ENCODE measurements at places on chromosomes 13 and 19. TPM values are rescaled to one million over a fixed set of nuclear protein-coding genes. Genes with fewer than 3 reads are reported as not detected.
A peak's percentile ranks its signal among the peaks of the same experiment; 100 is the strongest.

GRCh38 chr19:4635754-4636116 lies 3.6 kb upstream of the TNFAIP8L1 start:
- H3K27me3 ChIP-seq, result no peaks in the 10 kb centered on the region
- no peak for DNase-seq
- no peak overlapping the region for H3K27ac ChIP-seq
- peaks cover 46% of the 10 kb centered on the region for H3K4me1 ChIP-seq
- peaks cover 6% of the 10 kb centered on the region for H3K36me3 ChIP-seq

DNA sequence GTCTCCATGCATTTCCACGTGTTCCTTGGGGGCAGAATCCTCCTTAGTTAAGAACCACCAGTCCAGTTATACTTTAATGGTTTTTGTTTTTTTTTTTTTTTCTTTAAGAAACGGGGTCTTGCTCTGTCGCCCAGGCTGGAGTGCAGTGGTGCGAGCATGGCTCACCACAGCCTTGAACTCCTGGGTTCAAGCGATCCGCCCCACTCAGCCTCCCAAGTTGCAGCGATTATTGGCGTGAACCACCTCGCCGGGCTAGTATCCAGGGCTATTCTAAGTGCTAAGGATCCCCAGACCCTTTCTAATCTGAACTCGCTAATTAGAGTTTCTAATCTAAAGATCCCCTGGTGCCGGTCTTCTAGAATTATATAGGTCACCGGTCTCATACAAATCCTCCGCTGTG lies 9.6 kb downstream of the ABHD8 start:
- DNase-seq, result no peak
- H3K36me3 ChIP-seq, result no peaks in the 10 kb centered on the region
- H3K27ac ChIP-seq, result no peak overlapping the region
- H3K4me3 ChIP-seq, result no peak overlapping the region

- no peaks in the 10 kb centered on the region for H3K36me3 ChIP-seq
- H3K4me3 ChIP-seq, result no peak overlapping the region
- H3K27me3 ChIP-seq, result peaks cover 4% of the 10 kb centered on the region
- no peak overlapping the region for H3K27ac ChIP-seq
These were observed 172.3 kb upstream of the TSC22D1 start for GRCh38 chr13:44748439-44748838.

The ZNF256 gene
- total RNA-seq, result 8.4 TPM

GRCh38 chr13:83449668-83450395 lies 432.4 kb downstream of the SLITRK1 start:
- no peak overlapping the region for H3K4me3 ChIP-seq
- no peaks in the 10 kb centered on the region for H3K27me3 ChIP-seq
- no peaks in the 10 kb centered on the region for H3K4me1 ChIP-seq
- H3K27ac ChIP-seq, result no peak overlapping the region
- DNase-seq, result no peak
- H3K36me3 ChIP-seq, result no peaks in the 10 kb centered on the region

DNA sequence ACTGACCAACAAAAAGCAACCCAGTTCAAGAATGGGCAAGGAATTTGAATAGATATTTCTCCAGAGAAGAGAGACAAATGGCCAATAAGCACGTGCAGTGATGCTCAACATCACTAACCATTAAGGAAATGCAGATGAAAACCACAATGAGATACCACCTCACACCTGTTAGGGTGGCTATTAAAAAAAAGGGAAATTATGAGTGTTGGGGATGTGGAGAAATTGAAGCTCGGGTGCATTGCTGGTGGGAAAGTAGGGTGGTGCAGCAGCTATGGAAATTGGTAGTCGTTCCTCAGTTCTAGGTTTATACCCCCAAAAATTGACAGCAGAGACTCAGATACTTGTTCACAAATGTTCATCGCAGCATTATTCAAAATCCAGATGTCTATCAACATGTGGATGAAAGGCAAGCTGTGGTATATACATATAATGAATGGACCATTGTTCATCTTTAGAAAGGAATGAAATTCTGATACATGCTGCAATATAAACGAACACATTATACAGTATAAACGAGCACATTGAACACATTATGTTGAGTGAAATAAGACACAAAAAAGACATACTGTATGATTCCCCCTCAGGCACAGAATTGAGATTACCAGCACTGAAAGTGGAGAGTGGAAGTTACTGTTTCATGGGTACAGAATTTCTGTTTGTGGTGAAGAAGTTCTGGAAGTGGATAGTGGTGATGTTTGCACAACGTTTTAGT lies 927 bp downstream of the CHAMP1 start:
- peak overlapping the region; percentile 86 for H3K4me3 ChIP-seq
- H3K27ac ChIP-seq, result peak overlapping the region; percentile 48
- H3K27me3 ChIP-seq, result no peaks in the 10 kb centered on the region
- DNase-seq, result no peak
- peaks cover 74% of the 10 kb centered on the region for H3K4me1 ChIP-seq

The CEACAM16 gene
- not detected for total RNA-seq

GRCh38 chr13:43306372-43306771 lies 283.0 kb downstream of the DNAJC15 start:
- H3K27ac ChIP-seq, result no peak overlapping the region
- peaks cover 19% of the 10 kb centered on the region for H3K27me3 ChIP-seq
- no peak overlapping the region for H3K4me3 ChIP-seq
- no peaks in the 10 kb centered on the region for H3K36me3 ChIP-seq
- DNase-seq, result no peak

- peaks cover 1% of the 10 kb centered on the region for H3K36me3 ChIP-seq
- peaks cover 17% of the 10 kb centered on the region for H3K4me1 ChIP-seq
- no peaks in the 10 kb centered on the region for H3K27me3 ChIP-seq
- H3K27ac ChIP-seq, result no peak overlapping the region
- no peak overlapping the region for H3K4me3 ChIP-seq
- no peak for DNase-seq
These were observed 53.8 kb downstream of the PARP4 start for GRCh38 chr13:24458736-24459135.

DNA sequence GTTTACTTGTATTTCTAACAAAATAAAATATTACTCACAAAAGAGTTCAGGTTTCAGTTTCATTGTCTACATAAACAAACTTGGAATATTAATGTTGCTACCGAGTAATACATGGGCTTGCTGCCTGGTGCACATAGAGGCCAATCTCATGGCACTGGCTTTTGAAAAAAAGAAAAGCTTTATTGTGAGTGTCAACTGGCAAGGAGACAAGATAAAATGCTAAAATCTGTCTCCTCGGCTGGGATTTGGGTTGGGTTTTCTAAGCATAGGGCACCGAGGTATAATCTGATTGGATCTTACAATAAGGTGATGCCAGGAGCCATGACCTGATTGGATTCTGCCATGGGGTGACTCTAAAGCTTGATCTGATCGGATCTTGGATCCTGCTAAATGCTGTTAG lies 1519.9 kb upstream of the MIR17HG start:
- no peaks in the 10 kb centered on the region for H3K27me3 ChIP-seq
- H3K4me1 ChIP-seq, result no peaks in the 10 kb centered on the region
- H3K4me3 ChIP-seq, result no peak overlapping the region
- H3K27ac ChIP-seq, result no peak overlapping the region
- DNase-seq, result no peak

The CSNK1G2 gene
- 66.5 TPM for total RNA-seq

The C19orf18 gene
- total RNA-seq, result 2.1 TPM

- H3K27ac ChIP-seq, result no peak overlapping the region
- DNase-seq, result no peak
- no peak overlapping the region for H3K4me3 ChIP-seq
- H3K36me3 ChIP-seq, result no peaks in the 10 kb centered on the region
- no peaks in the 10 kb centered on the region for H3K27me3 ChIP-seq
These were observed 65.3 kb downstream of the GPR12 start for GRCh38 chr13:26695360-26695705.

The METTL21C gene
- total RNA-seq, result not detected

DNA sequence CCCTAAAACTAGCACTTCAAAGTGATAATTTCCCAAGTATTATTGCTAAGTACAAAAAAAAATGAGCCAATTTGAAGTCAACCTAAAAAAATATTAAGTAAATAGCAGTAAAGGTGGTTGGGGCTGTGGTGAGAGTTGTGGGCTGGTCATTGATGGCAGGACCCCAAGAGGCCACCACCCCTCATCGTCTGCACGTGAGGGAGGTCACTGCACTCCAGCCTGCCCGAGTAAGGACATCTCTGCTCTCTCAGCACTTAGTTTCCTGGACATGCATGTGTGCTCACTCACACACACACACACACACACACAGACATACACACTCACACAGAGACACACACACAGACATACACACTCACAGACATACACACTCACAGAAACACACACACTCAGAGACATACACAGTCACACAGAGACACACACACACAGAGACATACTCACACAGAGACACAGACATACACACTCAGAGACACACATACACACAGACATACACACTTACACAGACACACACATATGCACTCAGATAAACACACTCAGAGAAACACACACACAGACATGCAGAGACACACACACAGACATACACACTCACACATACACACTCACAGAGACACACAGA lies 127.2 kb upstream of the SOX1 start:
- no peak overlapping the region for H3K4me3 ChIP-seq
- DNase-seq, result no peak
- H3K4me1 ChIP-seq, result no peaks in the 10 kb centered on the region
- H3K36me3 ChIP-seq, result no peaks in the 10 kb centered on the region
- H3K27ac ChIP-seq, result no peak overlapping the region

The PNMA8A gene
- total RNA-seq, result not detected

- peak overlapping the region; percentile 39 for H3K4me3 ChIP-seq
- no peak overlapping the region for H3K27ac ChIP-seq
- H3K4me1 ChIP-seq, result peaks cover 29% of the 10 kb centered on the region
These were observed 11.2 kb upstream of the ARHGEF18 start for GRCh38 chr19:7337380-7338194.

DNA sequence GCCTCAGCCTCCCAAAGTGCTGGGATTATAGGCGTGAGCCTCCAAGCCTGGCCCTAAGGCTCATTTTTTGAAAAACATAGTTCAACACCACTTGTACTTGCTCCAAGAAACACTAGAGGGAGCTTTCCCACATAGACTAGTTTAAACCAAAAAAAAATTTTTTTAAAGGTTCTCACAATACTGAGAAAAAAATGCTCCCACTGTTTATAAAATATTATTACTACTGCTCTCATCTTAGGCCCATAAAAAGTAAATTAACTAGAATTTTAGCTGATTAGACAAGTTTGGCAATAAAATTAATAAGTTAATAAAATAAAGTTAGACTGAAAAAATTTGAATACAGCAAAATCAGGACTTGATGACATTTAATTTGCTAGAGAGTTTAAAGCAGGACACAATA lies 109.5 kb downstream of the TBC1D4 start:
- DNase-seq, result no peak
- peaks cover 6% of the 10 kb centered on the region for H3K27me3 ChIP-seq
- H3K4me1 ChIP-seq, result peaks cover 8% of the 10 kb centered on the region
- no peak overlapping the region for H3K4me3 ChIP-seq
- H3K27ac ChIP-seq, result no peak overlapping the region
- no peaks in the 10 kb centered on the region for H3K36me3 ChIP-seq

The PLEKHF1 gene
- total RNA-seq, result 21.5 TPM

DNA sequence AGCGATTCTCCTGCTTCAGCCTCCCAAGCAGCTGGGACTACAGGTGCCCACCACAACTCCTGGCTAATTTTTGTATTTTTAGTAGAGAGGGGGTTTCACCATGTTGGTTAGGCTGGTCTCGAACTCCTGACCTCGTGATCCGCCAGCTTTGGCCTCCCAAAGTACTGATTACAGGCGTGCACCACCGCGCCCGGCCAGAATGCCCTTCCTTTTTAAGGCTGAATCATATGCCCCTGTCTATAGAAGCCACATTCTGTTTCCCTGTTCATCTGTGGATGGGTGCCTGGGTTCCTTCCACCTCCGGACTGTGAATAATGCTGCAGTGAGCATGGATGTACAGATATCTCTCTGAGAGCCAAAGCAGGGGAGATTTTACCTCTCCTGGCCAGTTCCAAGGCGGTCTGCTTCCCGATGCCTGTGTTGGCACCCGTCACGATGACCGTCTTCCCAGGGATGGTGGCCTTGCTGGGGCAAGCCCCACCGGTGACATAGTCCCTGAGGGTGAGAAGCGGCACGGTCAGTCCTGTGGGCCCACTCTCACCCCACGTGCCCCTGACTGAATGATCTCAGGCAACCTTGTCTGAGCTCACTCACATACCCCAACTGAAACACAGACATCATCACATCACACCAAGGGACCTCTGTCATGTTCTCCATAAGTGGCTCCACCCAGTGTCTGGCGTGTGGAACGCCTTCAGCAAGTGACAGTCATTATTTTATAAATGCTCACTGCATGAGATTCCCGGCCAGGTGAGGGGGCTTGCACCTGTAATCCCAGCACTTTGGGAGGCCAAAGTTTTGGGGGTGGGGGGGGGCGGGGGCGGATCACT lies 4.0 kb downstream of the RDH13 start:
- DNase-seq, result no peak
- H3K4me3 ChIP-seq, result no peak overlapping the region
- no peak overlapping the region for H3K27ac ChIP-seq
- H3K27me3 ChIP-seq, result no peaks in the 10 kb centered on the region
- H3K36me3 ChIP-seq, result peaks cover 14% of the 10 kb centered on the region

The PRKCG gene
- total RNA-seq, result not detected

DNA sequence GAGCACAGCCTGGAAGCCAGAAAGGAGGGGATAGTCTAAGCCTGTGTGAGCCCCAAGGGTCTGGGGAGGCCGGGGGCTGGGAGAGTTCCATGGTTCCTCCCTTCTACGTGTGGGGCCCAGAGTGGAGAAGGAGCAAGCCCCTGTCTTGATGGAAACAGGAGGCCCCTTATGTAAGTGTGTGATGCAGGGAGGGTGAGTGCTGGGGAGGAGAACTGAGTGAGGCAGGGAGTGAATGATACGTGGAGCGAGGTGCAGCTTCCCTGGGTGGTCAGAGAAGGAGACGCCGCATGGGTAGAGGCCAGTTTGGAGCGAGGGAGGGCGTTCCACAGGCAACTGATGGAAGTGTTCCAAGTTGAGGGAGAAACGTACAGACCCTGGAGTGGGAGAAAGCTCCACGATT lies 16.0 kb downstream of the MAG start:
- H3K36me3 ChIP-seq, result no peaks in the 10 kb centered on the region
- H3K27me3 ChIP-seq, result no peaks in the 10 kb centered on the region
- H3K4me1 ChIP-seq, result peaks cover 7% of the 10 kb centered on the region
- no peak overlapping the region for H3K4me3 ChIP-seq
- H3K27ac ChIP-seq, result no peak overlapping the region
- DNase-seq, result no peak

The ALG11 gene
- 22.5 TPM for total RNA-seq

- no peak overlapping the region for H3K4me3 ChIP-seq
- H3K36me3 ChIP-seq, result no peaks in the 10 kb centered on the region
- peaks cover 31% of the 10 kb centered on the region for H3K4me1 ChIP-seq
These were observed 8.3 kb downstream of the C19orf53 start for GRCh38 chr19:13782537-13782936.

The OR7G2 gene
- total RNA-seq, result not detected
